ENCODE measurements at places on chromosomes 6 and 20. TPM values are rescaled to one million over a fixed set of nuclear protein-coding genes. Genes with fewer than 3 reads are reported as not detected.

HUS1B gene
- total RNA-seq = 0.35 TPM

IMPG1 gene
- not detected for total RNA-seq

DLL1 gene
- 0.15 TPM for total RNA-seq

CALHM4 gene
- not detected for total RNA-seq

GMPR gene
- 2.2 TPM for total RNA-seq

RUNX2 gene
- total RNA-seq = 1.2 TPM

MAS1 gene
- total RNA-seq = not detected

FLRT3 gene
- total RNA-seq = 2.2 TPM

HMGN4 gene
- 63.3 TPM for total RNA-seq

PGK2 gene
- total RNA-seq = not detected

ME1 gene
- total RNA-seq = 39.8 TPM

NTSR1 gene
- total RNA-seq = 0.10 TPM

ZSCAN23 gene
- not detected for total RNA-seq

HLA-DQB1 gene
- total RNA-seq = not detected

DEFB123 gene
- not detected for total RNA-seq

SGK2 gene
- total RNA-seq = 7.5 TPM

Data from A549 treated with CORT108297 at 1 μM for 4 hours (cell line).